ENCODE measurements at places on chromosomes 4 and X.

GRCh38 chr4:176539091-176539784 lies 219.5 kb downstream of the SPCS3 start:
- no peak for DNase-seq

- DNase-seq: no peak
These were observed 9.0 kb upstream of the PIM2 start for GRCh38 chrX:48927736-48928382.

DNA sequence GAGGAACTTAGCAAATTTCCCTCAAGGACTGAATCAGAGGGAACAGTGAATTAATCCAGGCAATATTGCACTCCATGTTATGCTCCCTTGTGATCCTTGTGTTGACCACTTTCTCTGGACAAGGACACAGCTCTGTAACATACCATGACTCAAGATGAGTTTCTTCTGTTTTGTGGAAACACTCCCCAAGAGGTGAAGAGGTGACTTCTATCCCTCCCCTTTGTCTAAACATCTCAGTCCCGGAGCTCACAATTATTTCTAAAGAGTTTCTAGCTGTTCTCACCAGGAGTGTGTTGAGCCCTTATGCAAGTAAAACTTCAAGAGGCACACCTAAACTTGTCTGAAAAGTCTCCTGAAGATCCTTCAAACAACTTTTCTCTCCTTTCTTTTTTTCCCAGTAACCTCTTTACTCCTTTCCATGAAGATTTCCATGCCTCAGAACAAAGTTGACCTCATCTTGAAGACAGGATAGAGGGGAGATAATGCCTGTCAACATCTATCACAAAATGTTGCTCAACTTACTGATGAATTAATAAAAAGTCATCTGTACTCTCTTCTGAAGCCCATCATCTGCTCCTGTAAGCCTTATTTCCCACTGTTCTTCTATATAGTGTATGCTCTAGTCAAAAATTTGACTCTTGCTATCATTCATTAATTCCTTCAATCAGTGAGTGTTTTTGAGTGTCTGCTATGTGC lies 429.1 kb downstream of the SPRY1 start:
- no peak for DNase-seq

- no peak for DNase-seq
These were observed 207.2 kb upstream of the SLIT2 start for GRCh38 chr4:20044502-20044911.

DNA sequence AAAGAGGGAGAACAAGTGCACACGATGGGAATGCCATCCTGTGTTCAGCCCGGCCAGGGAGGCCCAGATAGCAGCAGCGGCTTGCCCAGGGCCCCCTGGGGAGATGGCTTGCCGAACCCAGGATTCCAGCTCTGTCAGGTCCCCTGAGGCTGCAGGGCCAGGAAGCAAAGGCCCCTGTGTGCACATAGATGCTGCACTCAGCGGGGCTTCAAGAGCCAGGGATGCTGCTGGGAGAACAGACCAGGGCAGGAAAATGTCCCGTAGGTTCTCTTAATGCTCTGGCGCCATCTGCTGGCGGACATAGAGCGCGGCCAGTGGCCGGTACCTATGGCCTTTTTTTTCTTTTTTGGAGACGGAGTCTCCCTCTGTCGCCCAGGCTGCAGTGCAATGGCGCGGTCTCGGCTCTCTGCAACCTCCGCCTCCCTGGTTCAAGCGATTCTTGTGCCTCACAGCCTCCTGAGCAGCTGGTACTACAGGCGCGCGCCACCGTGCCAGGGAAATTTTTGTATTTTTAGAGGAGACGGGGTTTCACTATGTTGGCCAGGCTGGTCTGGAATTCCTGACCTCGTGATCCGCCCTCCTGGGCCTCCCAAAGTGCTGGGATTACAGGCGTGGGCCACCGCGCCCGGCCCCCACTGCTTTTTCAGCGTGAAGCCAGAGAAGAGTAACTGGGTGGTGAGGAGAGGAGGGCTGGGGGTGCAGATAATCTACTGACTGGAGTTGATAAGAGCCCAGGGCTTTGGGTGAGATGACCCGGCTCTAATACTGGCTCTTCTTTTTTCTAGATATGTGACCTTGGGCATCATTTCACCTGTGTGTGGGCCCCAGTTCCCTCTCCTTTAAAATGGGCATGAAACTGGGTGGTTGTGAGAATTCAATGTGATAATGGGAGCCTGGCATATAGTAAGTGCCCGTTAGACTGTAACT lies 22.5 kb downstream of the MED28 start:
- DNase-seq: peak; percentile 68

DNA sequence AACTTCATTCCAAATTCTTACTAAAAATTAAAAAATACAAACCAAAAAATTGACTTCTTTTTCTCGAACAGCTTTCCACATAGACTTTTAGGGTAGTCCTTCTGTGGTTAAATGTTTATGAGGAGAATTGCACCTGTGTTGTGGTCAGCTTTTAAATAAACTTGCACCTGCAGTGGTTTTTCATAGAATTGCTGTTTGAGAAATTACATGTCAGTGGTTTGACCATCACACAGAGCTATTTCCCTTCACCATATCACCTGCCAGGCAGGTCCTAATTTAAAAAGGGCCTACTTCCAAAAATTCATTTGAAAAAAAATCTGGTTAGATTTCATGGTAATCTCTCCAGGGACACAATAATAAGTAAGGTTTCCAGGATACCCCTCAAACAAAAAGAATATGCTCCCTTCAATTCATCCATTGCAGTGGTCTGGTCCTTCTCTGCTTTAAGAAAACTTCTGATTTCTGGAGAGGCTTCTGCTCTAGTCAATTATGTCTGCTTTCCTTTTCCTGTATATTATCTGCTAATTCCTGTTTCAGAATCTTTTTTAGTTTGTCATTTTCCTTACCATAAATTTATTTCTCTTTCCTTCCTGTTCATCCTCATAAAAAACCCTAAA lies 9.8 kb upstream of the UTP3 start:
- DNase-seq: no peak

GRCh38 chrX:73215246-73215645 lies 595 bp upstream of the NAP1L2 start:
- DNase-seq: no peak

DNA sequence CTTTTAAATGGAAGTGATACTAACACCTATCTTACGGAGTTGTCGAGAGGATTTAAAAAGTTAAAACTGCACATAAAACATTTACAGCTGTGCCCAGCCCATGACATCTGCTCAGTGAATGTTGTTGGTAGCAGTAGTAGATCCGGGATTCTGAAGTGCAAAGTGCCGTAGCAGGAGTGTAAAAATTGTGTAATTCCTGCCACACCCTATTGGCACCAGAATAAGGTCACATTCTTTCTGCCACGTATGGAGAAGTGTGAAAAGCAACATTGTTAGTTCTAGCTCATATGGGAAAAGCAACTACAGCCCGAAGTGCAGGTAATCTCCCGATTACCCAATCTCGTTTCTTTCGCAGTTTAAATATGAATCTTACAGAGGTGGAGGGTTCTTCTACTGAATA lies 31.2 kb downstream of the PRIMPOL start:
- no peak for DNase-seq

DNA sequence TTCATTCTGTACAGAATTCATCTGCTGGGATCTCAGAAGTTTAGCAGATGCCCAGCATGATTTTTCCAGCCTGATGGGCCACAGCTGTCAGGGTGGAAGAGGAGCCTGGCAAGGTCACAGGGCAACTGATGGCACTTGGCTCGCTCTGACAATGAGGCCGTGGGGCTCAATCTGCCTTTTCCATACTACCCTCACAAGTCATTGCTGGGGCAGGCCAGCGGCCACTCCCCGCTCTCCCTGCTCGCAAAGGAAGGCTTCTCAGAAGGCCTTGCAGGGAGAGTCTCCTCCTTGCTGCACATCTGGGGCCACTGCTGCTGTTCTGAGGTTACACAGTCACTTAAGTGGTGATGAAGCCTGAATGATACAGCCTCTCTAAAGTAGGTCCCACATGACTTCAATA lies 349.1 kb downstream of the NR3C2 start:
- no peak for DNase-seq

DNA sequence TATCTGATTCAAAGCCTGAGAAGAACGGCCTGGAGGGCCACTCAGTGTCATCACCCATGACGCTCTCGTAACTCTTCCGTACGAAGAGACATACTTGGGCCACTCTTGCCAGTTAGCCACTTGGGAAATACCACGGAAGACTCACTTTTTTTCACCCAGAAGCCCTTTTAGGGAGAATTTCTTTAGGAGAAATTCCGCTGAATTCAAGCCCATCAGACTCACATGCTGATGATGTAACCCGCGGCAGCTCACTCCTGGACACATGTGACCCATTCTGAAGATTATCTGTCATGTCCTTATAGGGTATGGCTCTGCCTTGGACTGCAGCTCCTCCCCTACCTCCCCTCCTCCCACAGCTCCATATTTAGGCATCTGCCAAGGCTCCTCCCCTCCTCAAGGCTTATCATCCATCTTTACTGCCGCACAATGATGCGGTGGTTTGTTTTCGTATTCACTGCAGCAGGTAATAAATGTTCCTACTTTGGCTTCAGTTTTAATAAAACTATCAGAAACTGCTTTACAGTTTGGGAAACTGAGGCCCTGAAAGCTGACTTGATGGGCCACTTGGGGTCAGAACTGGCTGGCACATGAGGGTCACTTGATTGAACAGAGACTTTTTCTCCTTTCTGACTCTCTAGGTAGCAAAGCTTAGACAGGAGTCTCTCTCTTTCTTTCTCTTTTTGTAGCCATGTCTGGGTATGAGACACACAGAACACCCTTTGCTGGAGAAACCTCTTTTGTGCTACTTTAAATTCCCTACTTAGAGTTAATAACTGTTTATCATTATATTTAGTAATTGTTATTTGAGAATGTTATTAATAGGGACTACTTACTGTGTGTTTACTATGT lies 42.1 kb downstream of the RHOH start:
- no peak for DNase-seq

GRCh38 chr4:67691328-67691727 lies 9.6 kb downstream of the UBA6 start:
- DNase-seq: no peak

DNA sequence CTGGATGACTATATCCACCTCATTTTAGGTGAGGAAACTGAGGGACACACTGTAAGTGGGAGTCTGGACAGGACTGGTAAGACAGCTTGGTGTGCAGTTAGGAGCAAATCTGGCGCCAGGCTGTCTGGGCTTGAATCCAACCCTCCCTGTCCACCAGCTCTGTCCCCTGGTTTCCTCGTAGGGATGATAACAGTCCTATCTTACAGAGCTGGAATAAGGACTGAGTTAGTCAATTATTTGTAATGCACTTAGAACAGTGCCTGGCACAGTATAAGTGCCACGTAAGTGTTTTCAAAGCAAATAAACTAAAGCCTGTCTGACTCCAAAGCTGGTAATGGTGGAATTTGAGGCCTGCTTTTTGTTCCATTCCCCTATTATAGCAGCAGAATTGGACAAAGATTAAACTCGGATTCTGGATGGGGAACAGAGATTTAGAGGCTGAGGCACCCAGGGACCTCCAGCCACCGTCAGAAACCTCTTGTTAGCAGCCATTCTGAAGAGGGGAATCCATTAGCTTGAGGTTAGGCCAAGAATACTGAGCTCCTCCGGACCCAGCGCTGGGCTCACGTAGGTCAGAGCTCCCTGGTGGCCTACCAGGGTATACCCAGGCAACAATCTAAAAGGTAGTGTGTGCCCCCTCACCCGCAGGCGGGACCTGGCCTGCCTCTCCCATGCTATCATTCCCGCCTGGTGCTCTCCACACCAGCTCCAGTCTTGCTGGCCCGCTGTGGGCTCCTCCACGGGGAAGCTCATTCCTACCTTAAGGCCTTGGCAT lies 102.1 kb downstream of the UCHL1 start:
- DNase-seq: no peak

DNA sequence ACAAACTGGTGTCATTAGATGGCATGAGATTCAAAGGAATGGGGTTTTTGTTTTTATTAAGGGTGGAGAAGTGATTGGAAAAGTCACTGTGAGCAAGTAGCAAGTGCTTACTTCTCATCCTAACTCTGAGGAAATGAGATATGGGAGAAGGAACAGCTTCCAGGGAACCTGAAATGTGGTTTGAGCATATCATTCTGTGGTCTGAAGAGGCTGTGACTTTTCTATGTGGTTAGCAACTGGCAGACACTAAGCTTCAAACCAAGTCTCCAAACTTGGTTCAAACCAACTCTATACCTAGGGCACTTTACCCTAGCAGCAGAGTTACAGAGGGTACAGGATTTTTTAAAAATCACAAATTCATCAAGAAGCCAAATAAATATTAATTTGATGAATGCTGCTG lies 58.2 kb downstream of the DCLK2 start:
- DNase-seq: no peak

DNA sequence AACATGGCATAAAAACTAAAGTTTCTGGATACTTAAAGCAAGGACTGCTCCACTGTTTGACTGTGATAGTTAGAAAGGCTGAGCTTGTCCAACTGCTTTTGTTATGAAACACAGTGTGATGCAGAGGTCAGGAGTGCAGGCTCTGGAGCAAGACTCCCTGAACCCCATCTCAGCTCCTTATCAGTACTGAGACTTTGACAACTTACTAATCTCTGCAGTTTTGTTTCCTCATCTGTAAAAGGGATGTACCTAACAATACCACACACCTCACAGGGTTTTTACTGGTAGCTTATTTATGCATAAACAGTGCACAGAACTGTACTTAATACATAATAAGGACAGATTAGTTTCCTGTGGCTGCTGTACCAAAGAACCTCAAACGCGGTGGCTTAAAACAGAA lies 804.3 kb downstream of the FSTL5 start:
- no peak for DNase-seq

GRCh38 chr4:64889906-64890610 lies 480.8 kb upstream of the TECRL start:
- DNase-seq: no peak

DNA sequence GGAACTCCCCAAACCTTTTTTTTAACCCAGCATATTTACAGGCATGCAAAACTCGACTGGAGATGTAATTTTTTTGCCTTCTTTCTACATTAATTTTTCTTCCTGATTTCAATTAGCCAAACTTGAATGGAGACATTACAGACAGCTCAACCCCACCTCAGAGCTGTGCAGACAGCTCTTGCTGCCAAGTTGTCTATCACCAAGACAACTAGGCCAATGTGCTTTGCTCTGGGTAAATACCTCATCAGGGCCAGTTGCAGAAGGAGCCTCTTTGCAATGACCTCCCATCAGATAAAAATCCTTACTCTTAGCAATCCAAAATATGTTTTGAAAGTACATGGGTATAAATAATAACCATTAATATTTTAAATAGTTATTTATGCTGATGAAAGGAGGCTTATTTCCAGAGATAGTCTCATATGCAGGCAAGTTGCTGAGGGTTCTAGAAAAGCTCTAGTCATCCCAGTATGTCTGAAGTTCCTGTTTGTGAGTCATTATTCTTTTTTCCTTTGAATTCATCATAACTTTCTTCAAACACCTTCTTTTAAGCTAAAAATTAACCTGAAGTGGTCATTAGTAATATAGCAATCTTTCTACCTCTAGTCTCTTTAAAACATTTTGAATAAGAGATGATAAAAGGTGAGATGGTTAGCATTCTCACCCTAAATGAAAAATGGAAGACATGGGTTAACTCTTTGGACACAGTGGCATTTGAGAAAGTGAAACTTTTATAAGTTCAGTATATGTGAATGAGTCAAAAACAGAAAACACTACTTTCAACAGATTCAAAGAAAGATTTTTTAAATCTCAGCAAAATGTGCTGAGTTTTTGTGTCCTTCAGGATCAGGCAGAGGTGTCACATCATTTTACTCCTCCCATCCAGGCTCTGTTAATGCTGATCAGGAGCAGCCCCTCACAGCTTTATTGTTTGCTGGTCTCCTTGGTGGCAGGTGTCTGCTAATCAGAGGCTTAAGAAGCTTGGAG lies 475.5 kb upstream of the FGF16 start:
- DNase-seq: no peak

Measured in amygdala (tissue), 56 donors.